ENCODE measurements at places on chromosomes 5 and 9.

DNA sequence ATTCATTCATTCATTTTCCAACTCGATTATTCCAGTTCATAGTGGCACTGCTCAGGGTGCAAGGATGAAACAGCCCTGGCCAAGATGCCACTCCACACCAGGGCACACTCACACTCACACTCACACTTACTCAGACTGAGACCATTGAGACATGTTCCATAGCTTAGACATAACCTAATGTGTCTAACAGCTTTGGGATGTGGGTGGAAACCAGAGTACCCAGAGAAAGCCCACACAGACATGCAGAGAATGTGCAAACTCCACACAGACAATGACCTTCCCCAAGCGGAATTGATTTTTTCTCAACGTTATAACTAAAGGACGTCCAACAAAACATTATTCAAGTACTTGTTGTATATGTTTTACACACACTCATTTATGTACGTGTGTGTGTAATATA, 1363.5 kb downstream of the EFNA5 start:
- DNase-seq, result no peak

DNA sequence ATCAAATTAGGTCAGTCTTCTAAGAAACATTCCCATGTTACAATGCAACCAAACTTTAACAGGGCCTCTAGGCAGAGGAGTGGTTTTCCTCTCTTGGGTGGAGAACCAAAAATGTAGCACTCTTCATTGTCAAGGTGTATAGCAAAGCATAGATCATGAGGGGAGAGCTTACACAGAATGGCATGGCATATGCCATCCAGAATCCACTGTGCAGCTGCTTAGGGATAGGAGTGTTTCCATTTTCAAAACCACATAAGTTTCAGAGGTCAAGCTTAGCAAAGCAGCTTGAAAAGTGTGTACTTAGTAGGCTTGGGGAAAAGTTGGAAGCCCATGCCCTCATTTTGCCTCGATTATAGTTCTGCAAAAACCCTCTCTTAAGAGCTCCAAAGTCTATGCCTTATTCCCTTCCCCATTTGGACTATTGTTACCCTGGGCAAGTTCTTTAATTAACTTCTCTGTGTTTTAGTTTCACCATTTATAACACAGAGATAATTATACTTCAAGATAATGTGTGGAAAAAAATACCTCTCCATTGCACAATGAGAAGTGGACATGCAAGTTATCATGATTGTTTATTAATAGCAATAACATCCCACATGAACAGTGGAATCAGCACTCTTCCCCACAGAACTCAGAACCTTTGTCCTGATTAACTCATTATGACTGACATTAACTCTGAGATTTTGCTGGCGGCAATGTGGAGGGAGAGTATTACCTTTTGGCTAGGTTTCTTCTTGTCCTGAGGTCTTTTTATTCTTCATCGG, 398.9 kb upstream of the WWC1 start:
- DNase-seq, result no peak

DNA sequence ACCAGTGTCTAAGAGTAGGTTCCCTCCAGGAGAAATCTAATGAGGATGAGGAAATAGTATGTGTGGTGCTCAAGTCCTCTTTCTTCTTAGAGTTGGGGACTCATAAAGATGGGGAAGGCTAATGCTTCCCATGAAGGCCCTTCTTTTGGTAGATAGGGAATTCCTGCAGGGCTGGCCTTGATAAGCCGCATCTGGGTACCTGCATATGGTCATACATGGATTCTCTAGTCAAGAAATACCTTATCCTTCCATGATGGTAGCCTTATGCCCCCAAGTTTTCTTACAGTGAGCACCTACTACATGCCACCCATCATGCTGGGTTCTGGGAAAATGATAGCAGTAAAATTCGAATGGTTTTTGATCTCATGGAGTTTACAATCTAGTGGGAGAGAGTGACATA, 382.6 kb downstream of the KDM4C start:
- no peak for DNase-seq

GRCh38 chr5:14153932-14154731, 11.0 kb downstream of the TRIO start:
- no peak for DNase-seq

- DNase-seq, result no peak
Observed at GRCh38 chr5:14879393-14879792, 7.8 kb upstream of the ANKH start.

DNA sequence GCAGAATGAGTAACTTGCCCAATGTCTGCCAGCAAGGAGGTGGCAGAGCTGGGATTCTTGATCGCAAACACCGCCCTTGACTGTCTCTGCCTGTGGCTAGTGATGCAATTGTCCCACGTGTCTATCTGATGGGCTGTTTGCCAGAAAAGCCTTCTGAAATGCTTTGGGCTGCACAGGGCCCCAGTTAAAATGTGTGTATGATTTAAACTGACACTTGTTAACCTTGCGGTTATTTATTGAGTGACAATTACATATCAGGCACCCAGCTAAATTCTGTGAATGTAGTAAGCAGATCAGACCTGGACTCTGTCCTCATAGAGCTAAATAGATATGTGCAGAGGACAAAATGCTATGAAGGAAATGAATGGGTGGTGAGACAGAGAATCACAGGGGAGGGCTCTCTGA, 11.6 kb upstream of the IL12B start:
- DNase-seq, result peak; percentile 58

DNA sequence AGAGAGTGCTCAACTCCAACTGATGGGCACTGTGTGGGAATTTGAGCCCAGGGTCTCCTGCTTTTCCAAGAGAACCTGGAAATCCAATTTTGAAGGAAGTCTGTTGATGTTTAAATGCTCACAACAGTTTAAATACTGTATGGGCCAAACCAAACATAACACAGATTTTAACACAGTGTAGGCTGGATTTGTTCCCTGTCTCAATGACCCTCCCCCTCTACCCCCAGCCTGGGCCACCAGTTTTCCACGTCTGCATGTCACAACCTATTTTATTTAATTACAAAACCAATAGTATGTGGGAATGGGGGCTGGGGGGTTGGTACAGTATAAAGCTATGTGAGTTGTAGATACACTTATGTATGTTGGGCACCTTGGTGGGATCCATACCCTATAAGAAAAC, 11.7 kb downstream of the PALM2AKAP2 start:
- DNase-seq, result no peak

- DNase-seq, result no peak
Observed at GRCh38 chr9:99253772-99254431, 31.8 kb downstream of the SEC61B start.

GRCh38 chr5:168434001-168434400, 52.3 kb upstream of the RARS1 start:
- no peak for DNase-seq

DNA sequence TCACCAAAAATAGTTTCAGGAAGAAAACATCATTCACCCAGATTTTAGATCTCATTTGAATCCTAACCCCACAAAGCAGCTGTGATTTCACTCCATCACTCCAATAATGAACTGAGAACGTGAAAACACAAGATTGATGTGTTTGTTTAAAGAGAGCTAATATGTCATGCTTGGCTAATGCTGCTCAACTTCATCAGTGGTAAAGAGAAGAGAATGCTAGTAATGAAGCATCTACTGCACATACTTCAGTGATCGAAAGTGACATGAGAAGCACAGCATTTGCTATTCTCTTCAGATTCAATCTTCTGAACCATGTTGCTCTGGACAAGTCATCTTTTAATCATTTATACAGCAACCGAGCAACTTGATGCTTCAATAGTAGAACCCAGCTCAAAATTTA, 874.7 kb downstream of the EFNA5 start:
- no peak for DNase-seq

DNA sequence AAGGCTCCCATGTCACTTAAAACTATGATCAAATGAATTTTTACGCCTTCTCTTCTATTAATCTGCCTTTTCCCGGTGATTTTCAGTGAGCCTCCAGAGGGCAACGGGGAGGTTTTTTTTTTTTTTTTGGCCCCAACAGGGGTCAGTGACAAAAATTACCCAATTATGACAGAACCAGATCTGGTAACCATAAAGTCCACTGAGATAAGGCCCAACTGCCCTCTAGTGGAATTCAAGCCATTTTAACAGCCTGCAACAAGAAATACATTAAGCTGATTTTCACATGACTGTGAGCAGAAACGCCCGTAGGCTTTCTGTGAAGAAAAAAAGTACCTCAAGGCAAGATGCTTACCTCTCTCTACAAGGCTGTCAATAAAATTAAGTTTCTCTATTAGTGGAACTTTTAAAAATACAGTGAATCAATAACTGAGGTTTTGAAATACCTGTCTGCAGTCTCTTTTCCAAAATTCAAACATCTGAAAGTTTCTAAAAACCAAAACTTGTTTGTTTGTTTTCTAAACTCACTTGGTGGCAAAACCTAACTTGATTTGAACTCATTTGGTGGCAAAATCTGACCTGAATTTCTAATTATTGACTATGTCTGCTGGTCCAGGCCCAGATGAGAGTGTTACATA, 49.7 kb upstream of the FST start:
- peak; percentile 77 for DNase-seq

Data from fibroblast of the conjunctiva (primary cell).